ENCODE measurements at places on chromosomes 4 and X.

DNA sequence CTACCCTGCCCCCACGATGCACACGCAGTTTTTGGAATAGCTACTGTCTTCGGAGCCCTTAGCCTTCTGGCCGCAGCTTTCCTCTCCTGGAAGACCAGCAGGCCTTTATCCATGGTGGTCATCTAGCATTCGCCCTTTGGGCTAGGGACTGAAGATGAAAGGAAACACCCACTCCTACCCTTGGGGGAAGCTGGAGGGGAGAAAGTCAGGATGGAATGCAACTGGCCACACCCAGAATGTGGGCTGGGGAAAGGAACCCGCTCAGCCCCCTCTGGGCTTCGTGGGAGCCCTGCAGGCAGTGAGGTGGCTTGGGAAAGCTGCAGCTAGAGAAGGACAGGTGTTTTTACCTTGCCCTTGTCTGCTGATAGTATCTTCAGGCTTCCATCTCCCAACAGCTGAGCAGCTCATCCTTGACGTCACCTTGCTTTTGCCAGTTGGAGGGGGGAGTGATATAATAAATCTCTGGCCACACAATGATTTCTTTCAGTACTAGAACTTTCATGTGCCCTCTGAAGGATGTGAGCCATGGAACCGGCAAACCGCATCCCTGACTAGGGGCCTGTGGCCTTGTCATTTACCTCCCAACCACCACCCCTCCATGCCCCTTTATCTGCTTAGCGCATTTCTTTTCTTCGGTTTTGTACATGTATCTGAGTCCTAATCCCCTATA, 59.0 kb downstream of the ELF4 start:
- no peak for DNase-seq

DNA sequence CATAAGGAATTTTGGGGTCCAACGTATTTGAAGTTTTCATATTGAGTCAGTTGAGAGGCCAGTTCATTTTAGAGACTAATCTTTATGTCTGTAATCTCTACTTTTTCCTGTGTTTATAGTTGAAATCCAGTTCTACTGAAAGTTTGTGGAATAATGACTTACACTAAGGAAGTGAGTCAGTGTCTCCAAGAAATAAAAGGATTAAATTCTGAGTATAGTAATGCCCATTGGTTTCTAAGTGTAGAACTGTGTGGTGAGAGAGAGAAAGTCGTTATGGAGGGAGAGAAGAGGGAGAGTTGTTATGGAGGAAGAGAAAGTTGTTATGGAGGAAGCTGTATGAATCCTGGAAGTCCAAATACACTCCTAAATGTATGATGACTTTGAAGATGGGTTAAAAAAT, 264.6 kb upstream of the HAND2 start:
- no peak for DNase-seq

GRCh38 chr4:848803-849477, 23.0 kb upstream of the CPLX1 start:
- DNase-seq: no peak

DNA sequence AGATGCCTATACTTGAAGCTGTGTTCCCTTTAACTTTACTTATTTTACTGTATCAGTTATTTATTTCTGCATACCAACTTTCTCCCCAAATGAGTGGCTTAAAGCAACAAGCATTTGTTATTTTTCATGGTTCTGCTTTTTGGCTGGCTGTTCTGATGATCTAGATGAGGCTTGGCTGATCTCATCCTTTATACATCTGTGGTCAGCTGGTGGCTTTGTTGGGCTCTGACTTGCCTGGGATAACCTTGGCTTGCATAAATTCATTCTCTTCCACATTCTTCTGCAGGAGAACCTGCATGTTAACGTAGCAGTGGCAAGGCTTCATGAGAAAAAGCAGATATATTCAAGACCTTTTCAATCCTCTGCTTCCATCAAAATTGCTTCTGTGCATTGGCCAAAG, 1317.6 kb downstream of the ADGRL3 start:
- DNase-seq: no peak

DNA sequence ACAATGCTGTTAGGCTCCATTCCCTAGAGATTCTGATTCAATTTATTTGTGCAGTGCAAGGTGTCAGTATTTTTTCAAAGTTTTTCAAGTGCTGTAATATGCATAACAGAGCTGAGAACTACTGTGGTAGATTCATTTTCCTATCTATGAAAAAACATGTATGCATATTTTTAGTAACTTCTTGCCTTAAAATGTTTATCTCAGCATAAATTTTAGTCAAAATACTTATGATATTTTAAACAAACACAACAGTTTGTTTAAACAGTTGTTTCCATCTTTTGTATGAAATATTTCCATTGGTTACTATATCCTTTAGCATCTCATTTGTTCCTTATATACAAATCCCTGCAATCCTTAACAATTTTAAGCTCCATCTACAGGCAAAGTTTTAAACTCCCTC, 624.8 kb upstream of the ADGRL3 start:
- no peak for DNase-seq

- DNase-seq: no peak
Measured at GRCh38 chrX:41245641-41246040, 88.3 kb upstream of the DDX3X start.

DNA sequence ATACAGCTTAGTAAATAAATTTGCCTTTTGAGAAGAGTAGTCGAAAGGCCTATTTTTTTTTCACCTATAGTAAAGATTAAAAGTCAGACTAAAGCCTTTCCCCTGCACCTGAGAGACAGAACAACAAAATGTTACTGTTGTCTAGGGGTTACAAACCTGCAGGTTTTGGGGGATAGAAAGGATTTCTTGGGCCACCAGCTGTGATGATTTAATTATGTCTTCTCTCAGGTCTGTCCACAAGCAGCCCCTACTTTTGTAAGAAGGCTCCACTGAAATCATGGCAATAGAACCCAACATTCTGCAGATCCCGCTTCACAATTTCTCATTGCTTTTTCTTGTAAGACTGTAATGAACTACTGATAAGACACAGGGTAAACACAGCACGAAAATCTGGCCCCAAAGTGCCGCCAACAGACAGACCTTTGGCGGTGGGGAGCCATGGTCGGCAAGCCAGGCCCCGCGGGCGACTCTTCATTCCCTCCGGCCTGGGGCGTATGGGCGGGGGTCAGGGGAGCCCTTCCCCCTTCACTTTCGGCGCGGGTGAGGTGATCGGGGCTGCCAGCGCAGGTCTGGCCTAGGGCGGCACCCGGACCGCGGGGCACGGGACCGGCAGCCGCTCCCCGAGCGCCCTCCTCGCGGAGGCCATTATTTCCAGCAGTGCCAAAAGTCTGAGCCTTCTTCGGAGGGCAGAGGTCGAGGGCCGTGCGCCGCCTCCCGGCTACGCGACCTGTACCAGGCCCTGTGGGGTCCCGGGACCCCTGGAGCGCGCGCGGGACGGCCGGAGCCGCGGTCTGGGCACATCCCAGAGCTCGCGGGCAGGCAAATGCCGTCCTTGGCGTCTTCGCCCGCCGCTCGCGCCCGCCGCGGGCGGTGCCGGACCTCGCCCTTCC, 812 bp upstream of the KDM6A start:
- peak; percentile 19 for DNase-seq

DNA sequence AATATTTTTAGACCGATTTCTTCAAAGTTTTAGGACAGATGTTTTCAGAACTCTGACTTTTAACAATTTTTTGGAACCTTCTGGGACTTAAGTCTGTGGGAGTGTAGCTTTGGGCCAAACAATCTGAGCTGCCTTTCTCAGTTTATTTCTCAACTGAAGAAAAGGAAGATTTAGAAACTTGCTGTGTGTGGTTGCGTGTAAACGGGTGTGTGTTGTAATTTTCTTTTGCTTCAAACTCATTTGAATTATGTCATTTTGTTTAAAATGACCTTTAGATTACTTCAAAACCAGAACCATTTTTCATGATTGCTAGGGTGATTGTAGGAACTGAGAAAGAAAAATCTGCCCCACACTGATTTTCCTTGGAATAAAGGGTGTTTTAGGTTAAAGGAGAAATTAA, 577.7 kb upstream of the GALNTL6 start:
- DNase-seq: no peak

DNA sequence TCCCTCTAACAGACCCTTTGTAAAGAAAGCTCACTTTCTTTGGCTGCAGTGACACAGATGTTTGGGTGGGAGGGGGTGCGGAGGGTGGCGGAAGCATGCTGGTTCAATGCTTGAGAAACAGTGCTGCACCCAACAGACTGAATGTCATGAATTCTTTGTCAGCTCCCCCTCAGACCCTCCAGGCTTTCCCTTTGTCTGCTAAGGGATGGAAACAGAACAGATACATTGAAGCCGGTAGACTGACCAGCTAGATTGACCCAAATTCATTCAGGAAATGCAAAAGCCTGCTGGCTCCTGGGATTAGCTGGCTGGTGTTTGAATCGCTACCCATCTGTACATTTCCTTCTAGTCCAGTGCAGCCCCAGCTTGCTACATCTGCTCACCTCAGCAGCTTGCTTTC, 90.8 kb upstream of the PAK3 start:
- no peak for DNase-seq

GRCh38 chrX:54182864-54183613, at the start of gene FAM120C:
FAM120C (minus strand) TSS chrX:54183254; CDS start chrX:54183198, 56 bp downstream.
- peak; percentile 63 for DNase-seq

DNA sequence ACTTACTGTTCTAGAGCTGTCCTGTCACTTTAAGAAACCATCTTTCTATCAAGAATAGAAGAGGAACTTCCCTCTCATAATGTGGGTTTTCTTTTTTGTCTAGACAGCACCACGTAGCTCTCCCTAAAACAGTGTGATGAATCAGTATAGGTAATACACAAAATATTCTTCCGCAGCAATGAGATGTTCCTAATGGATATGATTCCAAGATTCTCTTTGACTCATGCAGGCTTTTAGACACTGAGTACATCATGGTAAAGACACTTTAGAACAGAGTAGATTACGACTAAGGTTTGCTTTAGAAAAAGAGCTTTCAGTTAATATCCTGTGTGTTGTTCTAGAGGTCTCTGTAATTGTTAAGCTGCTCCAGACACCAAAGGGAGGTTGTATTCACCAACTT, 69.8 kb downstream of the PTTG2 start:
- no peak for DNase-seq

- no peak for DNase-seq
Measured at GRCh38 chrX:31663172-31663571, 591.3 kb upstream of the FTHL17 start.

- DNase-seq: no peak
Measured at GRCh38 chrX:53125506-53125905, 31.6 kb downstream of the KANTR start.

GRCh38 chrX:133646719-133647116, 231.4 kb upstream of the GPC4 start:
- no peak for DNase-seq

- no peak for DNase-seq
Measured at GRCh38 chrX:124300405-124300804, 32.1 kb upstream of the TEX13D start.

GRCh38 chrX:141164406-141164805, 12.5 kb downstream of the LDOC1 start:
- DNase-seq: no peak

GRCh38 chr4:139738846-139739613, 73.4 kb downstream of the MGST2 start:
- DNase-seq: no peak

GRCh38 chr4:18404642-18405041, 383.1 kb upstream of the LCORL start:
- no peak for DNase-seq

- DNase-seq: no peak
Measured at GRCh38 chr4:98653890-98654867, 4.2 kb downstream of the TSPAN5 start.

GRCh38 chr4:134518574-134519217, 317.1 kb upstream of the PABPC4L start:
- DNase-seq: no peak

DNA sequence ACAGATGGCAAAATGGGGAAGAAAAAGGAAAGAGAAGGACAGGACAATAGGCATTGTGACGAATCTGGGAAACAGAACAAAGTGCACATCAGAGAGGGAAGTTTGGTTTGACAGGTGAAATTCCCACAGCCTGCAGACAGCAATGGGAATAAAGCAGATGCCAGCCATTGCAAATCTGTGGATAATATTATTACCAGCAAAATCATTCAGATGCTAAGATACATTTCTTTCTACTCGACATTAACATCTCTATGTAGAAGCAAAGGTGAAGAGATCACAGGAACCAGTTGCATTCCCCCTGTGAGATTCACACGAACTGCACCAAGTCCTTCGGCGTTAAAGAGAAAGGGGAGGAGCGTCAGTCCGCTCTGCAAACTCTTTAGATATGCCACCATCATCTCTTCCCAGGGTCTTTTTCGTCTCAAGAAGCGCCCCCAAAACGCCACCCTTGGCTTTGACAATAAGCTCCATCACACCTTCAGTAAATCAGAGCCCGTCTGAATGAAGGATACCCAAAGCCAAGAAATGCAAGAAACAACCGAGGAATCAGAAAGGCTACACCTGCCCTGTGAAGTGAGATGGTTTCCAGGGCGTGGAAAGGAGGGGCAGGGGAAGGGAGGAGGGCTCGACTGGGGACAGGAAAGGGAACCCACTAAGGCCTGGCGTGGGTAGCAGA, 1.9 kb downstream of the NEUROG2 start:
- DNase-seq: peak; percentile 18

- no peak for DNase-seq
Measured at GRCh38 chr4:1715002-1715758, 3.1 kb upstream of the SLBP start.

- no peak for DNase-seq
Measured at GRCh38 chr4:80179637-80180161, 17.6 kb upstream of the PRDM8 start.

DNA sequence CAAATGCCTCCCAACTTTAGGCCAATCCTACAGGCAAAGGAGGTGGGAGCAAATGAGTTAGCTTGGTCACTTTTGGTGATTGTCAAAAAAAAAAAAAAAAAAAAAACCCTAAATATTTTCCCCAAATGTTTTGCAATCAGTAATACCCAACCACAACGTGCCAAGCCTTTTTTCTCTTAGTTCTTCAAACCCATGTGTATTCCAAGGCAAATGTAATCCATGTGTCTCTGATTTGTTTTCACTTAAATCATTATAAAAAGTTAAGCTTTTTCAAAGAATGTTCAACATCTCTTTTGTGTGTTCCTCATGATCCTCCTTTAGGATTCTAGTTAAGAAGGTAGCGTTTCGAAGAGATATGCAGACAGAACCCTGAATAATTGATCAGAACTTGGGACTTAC, 328.4 kb downstream of the PAPSS1 start:
- no peak for DNase-seq

DNA sequence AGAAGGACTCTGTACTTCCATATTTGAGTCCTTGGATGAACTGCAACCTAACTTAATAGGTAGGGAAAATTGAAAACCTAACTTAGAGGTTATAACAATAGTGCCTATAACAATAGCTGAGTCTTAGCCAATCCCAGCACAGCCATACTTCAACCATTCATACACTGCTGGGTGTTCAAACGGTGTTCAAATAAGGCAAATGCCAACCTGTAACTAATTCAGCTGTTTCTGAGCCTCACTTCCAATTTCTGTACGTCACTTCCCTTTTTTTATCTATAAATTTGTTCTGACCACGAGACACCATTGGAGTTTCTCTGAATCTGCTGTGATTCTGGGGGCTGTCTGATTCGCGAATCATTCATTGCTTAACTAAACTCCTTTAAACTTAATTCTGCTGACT, 9.6 kb upstream of the GRSF1 start:
- DNase-seq: no peak

DNA sequence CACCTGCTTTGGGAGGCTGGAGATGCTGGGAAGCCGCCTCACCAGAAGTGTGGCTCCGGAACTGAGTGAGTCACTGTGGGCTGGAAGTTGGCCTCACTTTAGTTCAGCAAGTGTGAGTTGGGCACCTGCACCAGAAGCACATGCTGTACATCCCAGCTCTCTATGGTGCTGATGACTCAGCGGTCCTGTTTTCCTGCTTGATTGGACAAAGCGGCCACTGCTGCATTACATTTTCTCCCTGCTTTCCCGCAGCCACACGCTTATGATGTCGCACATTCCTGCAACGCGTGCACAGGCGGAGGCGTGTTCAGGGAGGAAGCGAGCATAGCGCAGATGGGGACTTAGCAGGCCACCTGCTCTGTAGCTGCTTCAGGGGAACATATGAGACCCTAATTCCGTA, 26.7 kb upstream of the CLDN34 start:
- DNase-seq: no peak
